ENCODE measurements at places on chromosomes 3 and 15.
A peak's percentile ranks its signal among the peaks of the same experiment; 100 is the strongest.

DNA sequence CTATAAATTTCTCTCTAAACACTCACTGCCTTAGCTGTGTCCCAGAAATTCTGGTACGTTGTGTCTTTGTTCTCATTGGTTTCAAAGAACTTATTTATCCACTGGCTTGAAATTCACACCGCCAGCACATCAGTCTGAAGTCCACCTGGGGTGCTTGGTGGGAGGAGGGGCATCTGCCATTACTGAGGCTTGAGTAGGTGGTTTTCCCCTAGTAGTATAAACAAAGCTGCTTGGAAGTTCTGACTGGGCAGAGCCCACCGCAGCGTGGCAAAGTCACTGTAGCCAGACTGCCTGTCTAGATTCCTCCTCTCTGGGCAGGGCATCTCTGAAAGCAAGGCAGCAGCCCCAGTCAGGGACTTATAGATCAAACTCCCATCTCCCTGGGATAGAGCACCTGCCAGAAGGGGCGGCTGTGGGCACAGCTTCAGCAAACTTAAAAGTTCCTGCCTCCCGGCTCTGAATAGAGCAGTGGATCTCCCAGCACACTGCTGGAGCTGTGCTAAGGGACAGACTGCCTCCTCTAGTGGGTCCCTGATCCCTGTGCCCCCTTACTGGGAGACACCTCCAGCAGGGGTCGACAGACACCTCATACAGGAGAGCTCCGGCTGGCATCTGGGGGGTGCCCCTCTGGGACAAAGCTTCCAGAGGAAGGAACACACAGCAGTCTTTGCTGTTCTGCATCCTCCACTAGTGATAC is 114.1 kb downstream of the SUCLG2 start:
- DNase-seq = no peak

GRCh38 chr15:31840849-31841476 is 189.4 kb upstream of the CHRNA7 start:
- no peak for DNase-seq

GRCh38 chr3:10392244-10392643 is 71.3 kb upstream of the SEC13 start:
- DNase-seq = no peak

GRCh38 chr15:56613811-56614210 is 119.5 kb downstream of the ZNF280D start:
- DNase-seq = peak; percentile 87

DNA sequence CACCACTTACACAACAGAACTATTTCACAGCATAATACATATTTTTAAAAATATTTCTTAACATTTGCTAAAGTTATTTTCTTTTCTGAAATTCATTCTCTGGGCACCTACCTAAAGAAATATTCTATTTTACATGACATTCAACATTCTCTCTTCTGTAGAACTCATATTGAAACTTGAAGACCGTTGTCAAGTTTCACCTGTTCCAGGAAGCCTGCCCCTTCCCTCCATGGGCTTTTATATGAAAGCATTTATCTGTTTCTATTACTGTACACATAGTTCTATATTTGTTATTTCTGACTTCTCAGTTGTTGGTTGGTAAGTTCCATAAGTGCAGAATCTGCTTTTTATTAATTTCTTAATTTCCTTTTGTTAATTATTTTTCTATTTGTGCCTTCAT is 204.3 kb upstream of the ALCAM start:
- DNase-seq = no peak

DNA sequence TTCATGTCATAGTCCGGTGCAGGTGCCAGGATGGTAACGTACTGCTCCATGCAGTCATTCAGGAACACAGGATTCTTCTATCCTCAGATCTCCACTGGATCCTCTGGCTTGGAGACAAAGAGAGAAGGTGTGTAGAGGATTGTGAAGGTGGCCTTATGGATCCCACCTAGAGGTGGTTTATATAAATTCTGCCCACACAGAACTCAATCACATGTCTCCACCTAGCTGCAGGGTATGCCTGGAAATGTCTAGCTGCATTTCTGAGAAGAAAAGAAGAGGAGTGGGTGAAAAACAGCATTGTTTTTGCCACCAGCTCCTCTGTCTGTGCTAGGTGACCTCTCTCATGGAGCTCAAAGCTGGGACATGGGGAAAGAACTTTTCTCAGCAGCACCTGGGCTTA is 478.7 kb downstream of the PDCD6IP start:
- DNase-seq = no peak

GRCh38 chr3:59727902-59728586 is 678.2 kb upstream of the CFAP20DC start:
- no peak for DNase-seq

- DNase-seq = no peak
Observed at GRCh38 chr3:162112719-162113118, 616.1 kb downstream of the OTOL1 start.

DNA sequence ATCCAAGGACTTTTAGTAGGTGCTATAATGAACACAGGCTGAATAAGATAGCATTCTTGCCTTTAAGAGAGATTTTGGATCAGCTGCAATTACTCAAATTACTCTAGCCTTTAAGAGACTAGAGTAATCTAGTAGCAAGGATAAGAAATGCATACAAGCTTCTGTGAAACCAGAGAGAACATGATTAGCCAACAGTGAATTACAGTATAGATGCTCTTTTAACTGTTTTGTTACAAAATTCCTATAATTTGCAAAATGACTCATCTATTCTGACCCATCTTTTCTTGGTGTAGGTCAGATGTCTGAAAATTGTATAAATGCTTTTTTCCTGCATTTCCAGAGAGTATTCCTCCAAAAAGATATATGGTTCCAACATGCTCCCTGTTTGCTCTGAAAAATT is 66.9 kb downstream of the CEP63 start:
- DNase-seq = no peak

GRCh38 chr15:27889258-27889657 is 209.9 kb downstream of the OCA2 start:
- DNase-seq = no peak

DNA sequence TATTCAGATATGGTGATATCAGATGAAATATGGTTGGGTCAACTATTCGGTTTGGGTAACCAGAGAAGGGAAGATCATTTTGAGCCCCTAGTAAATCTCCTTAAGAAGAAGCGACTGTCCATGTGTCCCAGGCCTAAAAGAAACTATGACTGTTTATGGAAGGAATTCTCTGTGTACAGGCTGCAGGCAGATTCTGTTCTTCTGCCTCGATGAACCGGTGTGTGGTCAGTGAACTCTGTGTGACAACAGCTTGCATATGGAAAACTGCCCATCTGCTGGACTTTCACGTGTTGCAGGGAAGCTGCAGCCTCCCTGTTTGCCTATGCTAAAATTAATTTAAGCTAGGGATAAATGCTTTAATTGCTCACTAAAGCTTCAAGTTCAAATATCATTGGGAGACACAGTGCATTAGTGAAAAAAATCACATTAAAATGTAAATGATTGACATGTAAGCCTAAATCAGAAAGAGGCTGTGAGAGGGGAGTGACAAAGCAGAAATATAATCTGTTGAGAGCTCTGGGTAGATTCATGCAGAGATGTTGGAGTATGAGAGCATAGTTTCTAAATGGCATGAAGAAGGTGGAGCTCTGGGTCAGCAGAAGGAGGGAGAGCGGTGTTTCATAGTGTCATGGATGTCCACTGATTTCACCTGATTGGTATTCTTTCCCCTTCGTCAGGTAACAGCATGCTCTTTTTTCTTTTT is 65.4 kb upstream of the PFN2 start:
- DNase-seq = no peak

GRCh38 chr15:99454941-99455788 is 110.6 kb upstream of the MEF2A start:
- DNase-seq = no peak

All from DND-41 (cell line).